Upper lobe of right lung (tissue), 1 donor: ENCODE measurements at places on chromosomes 1 and 21. TPM values are rescaled to one million over a fixed set of nuclear protein-coding genes. Genes with fewer than 3 reads are reported as not detected.

NBPF1 gene
- 31.2 TPM for total RNA-seq

TRIM45 gene
- 1.7 TPM for total RNA-seq

PEAR1 gene
- total RNA-seq, result 17.9 TPM

SHE gene
- 48.3 TPM for total RNA-seq

BMP8A gene
- 0.29 TPM for total RNA-seq

ZNF683 gene
- total RNA-seq, result 1.1 TPM

SMIM11 gene
- total RNA-seq, result 21.8 TPM

TPTE gene
- total RNA-seq, result not detected

CFAP74 gene
- 0.35 TPM for total RNA-seq

SETDB1 gene
- total RNA-seq, result 45.8 TPM

NID1 gene
- total RNA-seq, result 60.5 TPM

CR1L gene
- not detected for total RNA-seq

LRRC71 gene
- 0.26 TPM for total RNA-seq

PLA2G2C gene
- not detected for total RNA-seq

S100A9 gene
- total RNA-seq, result 418 TPM

CYYR1 gene
- total RNA-seq, result 51.3 TPM

- peak; percentile 90 for DNase-seq
These were observed 618 bp downstream of the TRAPPC10 start for GRCh38 chr21:44012474-44013379.

DNA sequence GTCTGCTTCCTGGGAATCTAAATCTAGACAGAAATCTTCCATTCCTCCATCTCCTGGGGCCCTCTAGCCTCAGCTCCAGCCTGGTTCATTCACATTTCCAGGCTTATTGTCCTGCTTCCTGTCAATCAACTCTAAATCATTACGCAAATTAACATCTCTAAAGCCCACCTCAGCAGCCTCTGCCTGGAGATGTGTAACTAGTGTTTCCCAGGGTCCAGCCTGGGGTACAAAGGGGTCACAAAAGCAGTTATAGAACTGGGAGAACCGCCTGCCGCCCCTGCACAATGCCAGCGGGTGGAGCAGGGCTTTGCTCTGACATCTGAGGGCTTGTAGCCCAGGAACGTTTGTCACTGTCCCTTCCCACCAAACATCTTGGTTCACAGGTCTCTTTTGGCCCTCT lies 373.5 kb downstream of the RRAGC start:
- DNase-seq, result no peak

- DNase-seq, result no peak
These were observed 26.7 kb upstream of the PCP4 start for GRCh38 chr21:39840373-39841097.

GRCh38 chr21:14686466-14687267 lies 140.6 kb upstream of the SAMSN1 start:
- no peak for DNase-seq

GRCh38 chr1:156246781-156247459 lies 936 bp downstream of the PAQR6 start:
- DNase-seq, result peak; percentile 77

DNA sequence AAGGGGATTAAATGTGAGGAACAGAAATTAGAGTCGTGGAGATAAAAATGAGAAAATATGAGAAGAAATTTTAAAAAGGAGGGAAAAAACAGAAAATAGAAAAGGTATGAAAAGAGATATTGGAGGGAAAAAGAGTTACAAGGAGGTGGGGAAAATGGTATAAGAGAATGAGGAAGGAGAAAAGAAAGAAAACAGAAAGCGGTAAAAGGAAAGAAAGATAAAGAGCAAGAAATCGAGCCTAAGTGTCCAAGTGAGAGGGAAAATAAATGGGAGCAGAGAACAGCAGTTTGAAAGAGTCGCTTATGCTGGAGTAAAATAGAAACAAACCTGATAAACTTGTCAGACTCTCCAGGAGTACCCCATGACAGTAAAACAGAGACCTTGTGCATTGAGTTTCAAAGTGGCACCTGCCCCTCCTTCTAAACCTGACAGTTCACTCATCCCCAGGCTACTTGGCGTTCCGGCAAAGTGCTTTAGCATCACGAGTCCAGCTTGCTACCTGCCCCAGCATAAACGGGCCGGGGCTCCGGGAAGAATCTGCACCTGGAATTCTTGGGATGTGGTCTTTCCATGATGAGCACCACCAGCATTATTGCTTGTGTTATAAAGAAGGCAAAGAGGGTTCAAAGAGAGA lies 585 bp downstream of the NEGR1 start:
- no peak for DNase-seq

DNA sequence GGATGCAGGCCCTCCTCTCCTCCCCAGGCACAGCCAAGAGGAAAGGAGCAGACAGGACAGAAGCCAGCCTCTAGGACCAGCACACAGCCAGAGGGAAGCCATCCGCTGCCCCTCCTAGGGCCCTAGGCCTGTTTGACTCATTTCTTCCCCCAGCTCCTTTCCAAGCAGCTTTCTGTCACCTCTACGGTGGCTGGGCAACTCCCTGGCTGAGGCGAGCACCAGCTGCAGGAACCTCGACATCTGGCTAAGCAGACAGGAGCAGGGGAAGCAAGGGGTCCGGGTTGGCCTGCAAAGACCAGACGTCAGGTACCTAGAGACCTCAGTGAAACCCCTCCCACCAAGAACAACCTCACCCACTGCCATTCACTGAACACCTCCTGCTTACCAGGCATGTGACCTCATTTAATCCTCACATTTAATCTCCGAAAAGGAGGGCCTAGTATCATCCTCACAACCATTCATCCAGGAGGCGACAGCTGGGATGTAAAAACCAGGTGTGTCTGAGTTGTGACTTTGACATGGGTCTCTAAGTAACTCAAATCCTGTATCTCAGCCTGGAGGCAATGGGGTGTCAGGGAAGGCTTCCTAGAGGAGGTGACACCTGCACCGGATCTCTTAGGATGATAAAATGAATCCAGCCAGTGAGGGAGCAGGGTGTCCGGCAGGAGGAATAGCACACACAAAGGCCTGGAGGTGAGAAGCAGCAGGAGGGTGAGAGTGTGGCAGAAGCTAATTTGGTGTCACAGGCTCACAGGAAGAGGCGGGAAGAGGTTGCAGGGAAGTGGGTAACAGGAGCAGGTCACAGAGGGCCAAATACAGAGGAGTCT lies 5.9 kb downstream of the LRP8 start:
- no peak for DNase-seq

- no peak for DNase-seq
These were observed 5.5 kb upstream of the RNF11 start for GRCh38 chr1:51230501-51231078.

GRCh38 chr1:12546771-12547585 lies 71.0 kb downstream of the DHRS3 start:
- peak; percentile 33 for DNase-seq

DNA sequence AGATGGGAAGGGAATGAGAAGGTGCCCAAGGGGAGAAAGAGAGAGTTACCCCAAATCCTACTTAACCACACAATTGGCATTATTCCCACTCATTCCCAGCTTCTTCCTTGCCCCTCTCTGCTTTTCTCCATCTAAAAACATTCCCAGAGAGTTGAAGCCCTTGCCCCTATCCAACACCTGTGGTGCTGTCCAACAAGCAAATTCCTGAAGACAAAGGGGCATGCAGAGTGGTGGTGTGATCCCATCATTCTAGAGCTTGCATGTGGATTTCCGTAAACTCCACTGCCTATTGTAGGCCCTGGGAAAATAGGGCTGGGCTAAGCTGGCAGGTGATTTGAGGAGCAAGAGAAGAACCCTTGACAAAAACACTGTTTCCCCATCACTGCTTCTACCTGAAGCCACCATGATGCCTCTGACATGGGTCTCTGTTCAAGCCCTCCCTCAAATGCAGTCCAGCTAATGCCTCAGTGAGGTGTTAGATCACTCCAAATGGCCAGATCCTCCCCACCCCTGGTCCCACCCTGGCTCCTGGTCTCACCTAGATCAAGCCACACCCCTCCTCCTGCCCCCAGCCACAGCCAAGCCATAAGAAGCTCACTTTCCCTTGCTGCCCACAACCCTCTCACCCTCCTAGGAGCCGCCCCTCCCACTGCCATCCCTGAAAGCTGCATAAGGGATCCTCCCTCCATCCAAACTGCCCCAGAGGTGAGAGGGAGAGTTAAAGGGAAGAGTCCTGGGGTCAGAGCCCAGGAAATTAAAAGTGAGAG lies 29.5 kb downstream of the SYT2 start:
- no peak for DNase-seq

- no peak for DNase-seq
These were observed 10.9 kb downstream of the KDF1 start for GRCh38 chr1:26949266-26949925.

DNA sequence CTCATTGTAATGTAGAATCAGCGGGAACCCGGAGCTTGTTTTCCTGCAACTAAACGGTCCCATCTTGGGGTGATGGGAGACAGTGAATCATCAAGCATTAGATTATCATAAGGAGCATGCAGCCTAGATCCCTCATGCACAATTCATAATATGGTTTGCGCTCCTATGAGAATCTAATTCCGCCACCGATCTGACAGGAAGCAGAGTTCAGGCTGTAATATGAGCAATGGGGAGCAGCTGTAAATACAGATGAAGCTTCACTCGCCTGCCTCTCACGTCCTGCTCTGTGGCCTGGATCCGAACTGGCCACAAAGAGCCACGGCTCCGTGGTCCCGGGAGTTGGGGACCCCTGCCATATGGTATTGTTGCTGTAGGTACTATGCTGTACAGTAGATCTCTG lies 1.6 kb downstream of the IFI44 start:
- DNase-seq, result no peak

DNA sequence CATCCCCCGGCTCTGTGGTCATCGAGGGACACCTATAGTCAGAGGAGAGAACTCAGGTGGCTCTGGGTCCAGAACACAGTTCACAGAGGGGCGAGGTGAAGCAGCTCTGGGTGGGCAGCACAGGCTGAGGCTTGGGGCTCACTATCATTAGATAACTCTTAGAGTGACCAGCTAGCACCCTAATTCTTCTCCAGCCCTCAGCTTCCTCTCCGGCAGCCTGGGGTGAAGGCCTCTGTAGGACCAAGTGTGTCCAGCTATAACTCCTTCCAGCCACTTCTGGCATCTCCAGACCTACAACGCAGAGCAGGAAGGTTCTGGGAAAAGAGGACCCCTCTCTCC lies 1.4 kb downstream of the ARTN start:
- DNase-seq, result no peak

GRCh38 chr1:81542196-81542595 lies 258.5 kb upstream of the ADGRL2 start:
- no peak for DNase-seq

GRCh38 chr1:210697185-210697584 lies 368.5 kb downstream of the HHAT start:
- DNase-seq, result no peak

GRCh38 chr1:114011796-114012195 lies 32.5 kb downstream of the OLFML3 start:
- DNase-seq, result no peak

- no peak for DNase-seq
These were observed 57.2 kb downstream of the CD46 start for GRCh38 chr1:207808911-207809555.

DNA sequence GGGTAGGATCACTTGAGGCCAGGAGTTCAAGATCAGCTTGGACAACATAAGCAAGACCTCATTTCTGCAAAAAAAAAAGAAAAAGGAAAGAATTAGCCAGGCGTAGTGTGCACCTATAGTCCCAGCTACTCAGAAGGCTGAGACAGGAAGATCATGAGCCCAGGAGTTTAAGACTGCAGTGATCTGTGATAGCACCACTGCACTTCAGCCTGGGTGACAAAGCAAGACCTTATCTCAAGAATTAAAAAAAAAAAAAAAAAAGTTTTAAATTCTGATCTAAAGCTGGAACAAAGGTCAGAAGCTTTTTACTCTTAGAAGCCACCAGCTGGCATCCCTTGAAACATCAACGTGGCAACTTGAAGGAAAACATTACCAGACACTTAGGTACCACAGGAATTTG lies 45.3 kb downstream of the HENMT1 start:
- no peak for DNase-seq

DNA sequence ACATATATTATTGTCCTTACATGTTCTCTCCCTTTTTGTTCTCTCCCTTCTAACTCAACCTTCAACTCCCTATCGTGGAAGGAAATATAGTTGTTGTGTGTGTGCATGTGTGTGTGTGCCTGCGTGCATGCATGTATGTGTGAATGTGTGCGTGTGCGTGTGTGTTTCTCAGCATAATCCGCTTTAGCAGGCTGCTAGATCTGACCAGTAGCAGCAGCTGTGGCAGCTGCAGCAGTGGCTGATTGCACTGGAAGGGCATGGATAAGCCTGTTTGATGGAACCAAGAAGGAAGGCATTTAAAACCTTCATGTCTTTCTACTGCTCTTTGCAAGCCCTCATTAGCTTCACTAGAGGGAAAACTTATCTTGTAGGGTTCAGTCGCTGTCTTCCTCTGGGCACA lies 65.6 kb upstream of the IRF2BP2 start:
- no peak for DNase-seq

GRCh38 chr1:229300099-229300757 lies 29.3 kb downstream of the RAB4A start:
- DNase-seq, result no peak

DNA sequence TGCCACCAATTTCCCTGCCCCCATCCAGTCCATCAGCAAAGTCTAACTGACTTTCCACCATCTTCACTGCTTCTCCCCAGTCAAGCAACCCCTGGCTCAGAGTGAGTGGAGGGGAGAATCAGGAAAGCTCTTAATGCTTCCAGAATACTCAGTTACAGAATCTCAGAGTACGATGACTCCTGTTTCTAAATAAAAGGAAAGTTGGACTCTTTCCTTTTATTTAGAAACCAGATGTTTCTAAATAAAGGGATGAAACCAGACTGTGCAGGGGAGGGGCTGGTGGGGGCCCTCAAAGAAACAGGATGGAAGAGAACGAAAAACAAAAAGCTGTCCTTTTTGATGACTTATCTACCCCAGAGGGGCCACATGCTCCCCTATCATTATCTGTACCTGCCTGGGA lies 85.2 kb upstream of the PPM1J start:
- DNase-seq, result no peak

GRCh38 chr1:5998906-5999301 lies 6.7 kb upstream of the NPHP4 start:
- DNase-seq, result peak; percentile 29

DNA sequence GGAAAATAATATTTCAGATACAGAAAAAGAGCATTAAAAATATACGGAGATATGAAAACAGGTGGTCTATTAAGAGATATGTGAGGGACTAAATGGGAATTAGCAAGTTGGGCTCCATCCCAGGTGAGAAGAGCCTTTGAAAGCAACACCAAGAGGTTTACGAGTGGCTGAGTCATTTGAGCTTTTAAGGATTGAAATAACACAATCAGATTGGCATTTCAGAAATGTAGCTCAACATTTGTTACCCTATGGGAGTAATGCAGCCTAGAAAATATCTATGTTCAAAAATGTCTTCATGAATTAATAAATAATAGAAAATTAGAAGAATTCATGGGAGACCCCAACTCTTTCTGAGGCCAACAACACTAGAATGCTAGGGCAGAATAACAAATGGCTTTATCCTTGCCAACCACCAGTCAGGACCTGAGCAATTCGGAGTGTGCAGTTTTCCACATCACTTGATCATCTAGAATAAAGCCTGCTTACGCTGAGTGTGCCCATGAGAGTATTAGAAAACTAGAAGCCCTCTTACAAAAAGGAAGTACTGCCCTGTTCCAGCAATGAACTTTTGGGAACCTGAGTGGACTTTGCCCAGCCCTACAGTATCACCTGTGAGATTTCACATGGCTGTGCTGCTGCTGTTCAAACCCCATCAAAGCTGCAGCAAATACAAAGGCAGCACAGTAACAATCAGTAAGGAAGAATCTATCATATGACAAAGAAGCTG lies 538.0 kb upstream of the CAMK1G start:
- DNase-seq, result no peak

GRCh38 chr1:244074559-244075171 lies 23.6 kb downstream of the ZBTB18 start:
- no peak for DNase-seq
